Ureter (tissue), 1 donor: ENCODE measurements at places on chromosomes 12 and 14. TPM values are rescaled to one million over a fixed set of nuclear protein-coding genes. Genes with fewer than 3 reads are reported as not detected.

SMOC1 gene
- total RNA-seq, result 23.3 TPM

KLRC4 gene
- 3.4 TPM for total RNA-seq

SLC7A8 gene
- 58.5 TPM for total RNA-seq

DNA sequence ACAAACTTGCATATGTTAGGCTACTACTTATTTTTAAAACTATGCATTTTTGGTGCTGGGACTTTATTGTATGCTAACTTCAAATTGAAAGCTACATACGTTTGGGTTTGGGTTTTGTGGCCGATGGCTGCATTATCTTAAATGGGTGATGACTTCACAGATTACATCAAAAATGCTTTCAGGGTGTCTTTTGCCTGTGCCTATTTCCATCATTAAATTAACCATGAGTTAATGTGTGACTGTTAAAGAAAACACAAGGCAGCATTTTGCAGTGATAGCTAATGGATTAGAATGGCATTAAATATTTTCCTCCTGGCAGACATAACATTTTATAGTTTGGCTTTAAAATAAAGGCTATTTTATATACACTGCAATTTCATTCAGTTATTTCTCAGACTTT lies 352.3 kb downstream of the EGLN3 start:
- no peak for DNase-seq

- DNase-seq, result no peak
Measured at GRCh38 chr12:10635306-10635705, 21.9 kb upstream of the MAGOHB start.

DNA sequence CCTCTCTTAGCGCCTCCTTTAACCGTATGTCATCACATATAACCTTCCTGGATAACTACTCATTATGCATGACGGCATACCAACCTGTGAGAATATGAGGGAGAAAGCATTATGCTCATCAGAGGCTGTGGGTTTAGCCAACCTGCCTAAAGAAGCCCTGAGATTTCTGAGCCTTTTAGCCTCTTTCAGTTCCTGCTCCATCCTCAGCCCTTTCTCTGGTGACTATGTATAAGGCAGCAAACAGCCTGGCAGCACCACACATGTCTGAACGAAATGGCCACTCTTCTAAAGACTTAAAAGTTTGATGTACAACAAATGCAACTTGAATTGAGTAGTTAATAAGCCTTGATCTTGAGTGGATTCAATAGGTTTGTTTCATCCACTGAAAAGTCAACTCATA lies 64.8 kb upstream of the SOX5 start:
- DNase-seq, result no peak

GRCh38 chr14:96062010-96062409 lies 22.8 kb downstream of the C14orf132 start:
- DNase-seq, result no peak

OR4K17 gene
- total RNA-seq, result not detected

GRCh38 chr12:6614513-6615172 lies 7.5 kb upstream of the CHD4 start:
- no peak for DNase-seq

DNA sequence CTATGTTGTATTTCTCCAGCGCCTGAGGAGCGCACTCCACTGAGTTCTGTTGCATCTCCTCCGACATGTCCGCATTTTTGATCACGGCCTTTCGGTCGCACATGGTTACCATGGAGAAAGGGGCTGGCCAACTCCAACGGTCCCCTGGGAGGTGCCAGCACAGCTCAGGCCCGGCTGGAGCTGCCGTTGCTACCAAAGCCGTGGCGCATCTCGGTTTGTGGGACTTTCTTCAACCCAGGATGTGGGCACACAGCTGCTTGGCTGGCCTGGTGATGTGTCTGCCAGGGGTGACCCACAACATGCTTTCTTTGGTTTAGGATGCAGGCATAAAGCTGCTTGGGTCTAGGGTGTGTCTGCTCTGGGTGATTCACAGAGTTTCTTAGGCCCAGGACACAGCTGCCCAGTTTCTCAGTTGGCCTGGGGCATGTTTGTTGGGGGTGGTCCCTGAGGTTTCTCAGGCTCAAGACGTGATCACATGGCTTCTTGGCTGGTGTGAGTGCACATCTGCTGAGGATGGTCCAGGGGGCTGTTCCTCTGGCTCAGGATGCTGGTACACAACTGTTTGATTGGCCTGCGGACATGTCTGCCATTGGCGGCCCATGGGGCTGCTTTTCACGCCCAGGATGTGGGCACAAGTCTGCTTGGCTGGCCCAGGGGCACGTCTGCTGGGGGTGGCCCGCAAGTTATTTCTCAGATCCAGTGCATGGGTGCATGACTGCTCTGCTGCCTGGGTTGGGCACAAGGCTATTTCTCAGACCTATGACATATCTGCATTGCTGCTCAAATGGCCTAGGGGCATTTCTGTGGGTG lies 25.9 kb upstream of the GTF2A1 start:
- no peak for DNase-seq

DNA sequence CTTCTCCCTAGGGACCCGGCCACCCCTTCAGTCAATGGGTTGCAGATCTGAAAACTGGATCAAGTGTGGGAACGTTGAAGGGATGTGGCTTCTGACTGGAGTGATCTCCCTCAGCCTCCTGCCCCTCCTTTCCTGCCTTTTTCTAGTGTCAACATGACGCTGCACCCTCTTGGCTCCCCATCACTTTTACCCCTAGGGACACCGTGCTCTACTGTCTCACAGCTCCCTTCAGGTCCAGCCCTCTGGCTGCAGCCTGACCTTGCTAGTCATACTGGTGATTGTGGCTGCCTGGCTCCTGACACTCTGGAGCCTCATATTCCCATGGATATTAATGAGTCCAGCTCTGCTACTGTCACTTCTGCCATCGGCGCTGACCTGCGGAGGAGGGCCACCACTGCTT lies 51.5 kb upstream of the RASSF3 start:
- DNase-seq, result no peak

RHOJ gene
- total RNA-seq, result 20.6 TPM

DNA sequence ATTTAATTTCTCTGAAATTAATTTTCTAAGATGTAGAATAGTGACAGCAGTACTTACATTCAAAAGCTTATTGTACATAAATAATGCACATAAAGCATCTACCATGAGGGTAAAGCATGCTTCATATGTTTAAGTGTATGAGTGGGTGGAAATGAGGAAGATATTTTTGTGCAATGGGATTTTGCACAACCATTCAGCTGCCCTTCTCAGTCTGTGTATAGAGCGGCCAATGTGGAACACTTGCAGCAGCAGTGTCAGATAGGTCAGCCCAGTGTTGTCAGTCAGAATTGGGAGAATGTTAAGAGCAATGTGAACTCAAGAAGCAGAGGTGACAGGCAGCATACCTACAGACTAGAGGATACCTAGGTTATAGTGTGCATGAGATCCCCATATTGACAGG lies 72.5 kb upstream of the ATP2B1 start:
- DNase-seq, result no peak

DNA sequence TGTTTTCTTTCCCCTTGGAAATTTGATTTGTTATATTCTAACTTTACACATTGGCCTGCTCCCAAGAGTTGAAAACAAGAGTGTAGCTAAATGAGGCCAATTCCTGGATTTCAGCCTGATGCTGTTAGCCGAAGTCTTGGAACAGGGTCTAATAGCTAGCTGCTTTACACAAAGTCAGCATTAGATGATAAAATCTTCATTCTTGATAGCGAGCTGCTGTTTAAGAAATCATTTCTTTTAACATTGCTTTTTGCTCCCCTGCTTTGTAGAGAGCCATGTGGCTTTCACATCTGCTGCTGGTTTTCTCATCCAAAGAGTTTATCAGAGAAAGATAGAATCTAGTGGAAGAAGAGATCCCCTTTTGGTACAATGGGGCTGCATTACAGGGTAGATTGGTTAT lies 22.3 kb downstream of the FBXW8 start:
- DNase-seq, result no peak

GRCh38 chr14:37320106-37320505 lies 122.4 kb downstream of the MIPOL1 start:
- DNase-seq, result no peak

GRCh38 chr12:31006416-31007152 lies 67.1 kb upstream of the DDX11 start:
- no peak for DNase-seq

STAC3 gene
- total RNA-seq, result 3.0 TPM

HSPA2 gene
- total RNA-seq, result 36.7 TPM

DNA sequence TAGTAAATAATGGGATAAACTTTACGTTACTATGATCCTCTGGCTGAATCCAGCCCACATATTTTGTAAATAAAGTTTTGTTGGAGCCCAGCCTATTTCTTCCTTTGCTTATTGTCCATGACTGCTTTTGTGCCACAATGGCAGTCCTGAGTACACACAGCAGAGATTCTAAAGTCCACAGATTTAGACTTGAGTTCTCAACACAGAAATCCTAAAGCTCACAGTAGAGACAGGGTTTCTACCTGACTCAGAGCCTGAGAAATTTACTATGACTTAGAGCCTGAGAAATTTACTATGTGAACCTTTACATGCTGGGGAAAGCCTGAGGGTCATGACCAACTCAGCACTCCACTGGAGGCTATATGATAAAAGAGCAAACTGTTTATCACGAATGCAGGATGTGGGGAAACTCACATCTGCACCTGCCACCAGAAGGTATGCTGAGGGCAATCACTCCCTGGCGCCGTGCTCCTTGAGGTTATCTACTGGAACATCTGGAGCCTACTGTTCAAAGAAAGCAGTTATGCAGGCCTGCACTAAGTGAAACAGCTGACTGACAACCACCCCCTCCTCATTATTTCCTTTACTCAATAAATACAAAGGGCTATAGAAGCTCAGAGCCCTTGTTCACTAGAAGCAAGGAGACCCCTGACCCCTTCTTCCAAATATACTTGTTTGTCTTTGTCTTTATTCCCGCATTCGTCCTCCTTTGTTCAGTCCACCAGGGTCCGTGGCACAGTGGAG lies 52.6 kb upstream of the BICD1 start:
- no peak for DNase-seq

DNA sequence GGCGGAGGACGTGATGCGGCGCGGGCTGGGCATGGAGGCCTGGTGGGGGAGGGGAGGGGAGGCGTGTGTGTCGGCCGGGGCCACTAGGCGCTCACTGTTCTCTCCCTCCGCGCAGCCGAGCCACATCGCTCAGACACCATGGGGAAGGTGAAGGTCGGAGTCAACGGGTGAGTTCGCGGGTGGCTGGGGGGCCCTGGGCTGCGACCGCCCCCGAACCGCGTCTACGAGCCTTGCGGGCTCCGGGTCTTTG lies 303 bp downstream of the GAPDH start:
- no peak for DNase-seq

KRT80 gene
- 4.6 TPM for total RNA-seq

SYCP3 gene
- total RNA-seq, result not detected

DNA sequence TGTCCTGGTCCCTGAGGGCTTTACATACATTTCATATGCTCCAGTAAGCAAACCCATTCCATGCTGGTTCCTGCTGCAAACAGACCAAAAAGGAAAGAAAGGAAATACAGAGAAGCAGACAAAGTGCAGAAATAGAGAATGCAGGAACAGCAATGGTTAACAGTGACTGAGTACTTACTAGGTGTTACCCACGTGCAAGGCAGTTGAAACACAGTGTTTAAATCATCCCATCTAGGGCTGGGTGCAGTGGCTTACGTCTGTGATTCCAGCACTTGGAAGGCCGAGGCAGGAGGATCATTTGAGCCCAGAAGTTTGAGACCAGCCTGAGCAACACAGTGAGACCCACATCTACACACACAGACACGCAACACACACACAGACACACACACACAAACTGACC lies 21.2 kb upstream of the NINJ2 start:
- no peak for DNase-seq

- no peak for DNase-seq
Measured at GRCh38 chr12:42420395-42420794, 94.4 kb downstream of the PPHLN1 start.

DNA sequence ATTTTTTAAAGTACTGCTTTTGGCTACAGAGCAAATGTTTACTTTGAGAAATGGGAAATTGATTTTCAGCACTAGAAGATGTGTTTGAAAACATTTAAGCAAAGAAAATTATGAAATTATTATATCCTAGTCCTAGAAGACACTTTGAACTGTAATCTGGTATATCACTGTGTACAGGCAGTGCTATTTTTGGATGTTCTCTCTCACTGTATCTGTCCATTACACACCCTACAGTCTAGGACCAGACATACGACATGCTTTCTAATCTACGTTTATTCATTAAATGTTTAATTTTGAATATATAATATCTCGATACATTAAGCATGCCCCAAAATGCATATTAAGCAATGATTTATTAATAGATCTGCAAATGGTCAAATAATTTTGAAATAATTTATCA lies 82.5 kb downstream of the ST8SIA1 start:
- DNase-seq, result no peak

NR4A1 gene
- 79.2 TPM for total RNA-seq

DNA sequence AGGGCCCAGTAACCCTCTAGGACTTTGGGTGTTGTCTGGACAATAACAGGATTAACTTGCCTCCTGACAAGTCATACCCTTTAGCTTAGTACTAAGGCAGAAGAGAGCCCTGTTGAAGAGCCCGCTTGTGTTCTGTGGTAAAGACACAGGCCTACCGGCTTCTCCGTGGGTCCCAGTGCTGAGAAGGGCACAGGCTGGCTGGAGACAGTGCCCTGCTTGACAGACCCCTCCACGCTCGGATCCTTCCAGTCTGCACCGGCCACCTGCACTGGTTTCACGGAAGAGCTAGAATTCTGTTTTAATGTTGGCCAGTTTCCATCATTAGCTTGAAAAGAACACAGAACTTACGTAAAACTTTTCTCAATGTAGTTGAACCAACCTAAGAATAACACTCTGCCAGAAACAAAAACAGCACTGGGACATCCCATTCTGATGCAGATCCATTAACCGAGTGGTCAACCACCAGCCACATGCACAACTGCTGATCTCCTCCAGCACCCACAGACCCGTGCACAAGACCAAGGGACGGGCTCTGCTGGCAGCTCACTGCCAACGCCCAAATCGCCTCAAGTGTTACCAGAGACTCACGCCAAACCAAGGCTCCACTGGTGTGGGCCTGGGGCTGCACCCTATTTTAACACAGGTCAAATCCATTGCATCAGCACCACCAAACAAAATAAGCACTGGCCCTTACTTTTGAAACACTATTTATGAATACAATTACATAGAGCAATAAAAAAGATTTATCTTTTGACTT lies 27.1 kb downstream of the ZFYVE21 start:
- no peak for DNase-seq

DNA sequence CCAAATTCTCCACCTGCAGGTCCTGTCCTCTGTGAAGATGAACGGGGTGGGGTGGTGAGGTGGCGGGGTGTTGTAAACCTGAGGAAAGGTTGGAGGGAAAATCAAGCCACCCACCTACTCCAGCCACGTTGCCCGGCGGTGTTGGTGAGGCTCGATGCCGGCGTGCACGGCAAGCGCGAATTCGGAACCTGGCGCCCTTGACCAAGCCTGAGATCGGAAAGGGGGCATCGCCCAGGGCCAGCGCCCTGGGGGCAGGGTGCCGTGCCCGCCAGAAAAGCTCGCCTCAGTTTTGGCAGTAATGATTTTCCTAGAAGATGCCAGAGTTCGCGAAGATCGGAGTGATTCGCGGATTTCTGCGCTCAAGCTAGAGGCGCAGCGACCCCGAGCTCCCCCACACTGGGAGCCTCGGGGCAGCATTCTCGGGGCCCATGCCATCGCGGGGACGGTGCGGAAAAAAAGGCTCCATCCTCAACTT lies 817 bp downstream of the STXBP6 start:
- no peak for DNase-seq

GRCh38 chr14:85471156-85471555 lies 58.8 kb upstream of the FLRT2 start:
- no peak for DNase-seq
